ENCODE measurements at places on chromosomes 12 and 14.

DNA sequence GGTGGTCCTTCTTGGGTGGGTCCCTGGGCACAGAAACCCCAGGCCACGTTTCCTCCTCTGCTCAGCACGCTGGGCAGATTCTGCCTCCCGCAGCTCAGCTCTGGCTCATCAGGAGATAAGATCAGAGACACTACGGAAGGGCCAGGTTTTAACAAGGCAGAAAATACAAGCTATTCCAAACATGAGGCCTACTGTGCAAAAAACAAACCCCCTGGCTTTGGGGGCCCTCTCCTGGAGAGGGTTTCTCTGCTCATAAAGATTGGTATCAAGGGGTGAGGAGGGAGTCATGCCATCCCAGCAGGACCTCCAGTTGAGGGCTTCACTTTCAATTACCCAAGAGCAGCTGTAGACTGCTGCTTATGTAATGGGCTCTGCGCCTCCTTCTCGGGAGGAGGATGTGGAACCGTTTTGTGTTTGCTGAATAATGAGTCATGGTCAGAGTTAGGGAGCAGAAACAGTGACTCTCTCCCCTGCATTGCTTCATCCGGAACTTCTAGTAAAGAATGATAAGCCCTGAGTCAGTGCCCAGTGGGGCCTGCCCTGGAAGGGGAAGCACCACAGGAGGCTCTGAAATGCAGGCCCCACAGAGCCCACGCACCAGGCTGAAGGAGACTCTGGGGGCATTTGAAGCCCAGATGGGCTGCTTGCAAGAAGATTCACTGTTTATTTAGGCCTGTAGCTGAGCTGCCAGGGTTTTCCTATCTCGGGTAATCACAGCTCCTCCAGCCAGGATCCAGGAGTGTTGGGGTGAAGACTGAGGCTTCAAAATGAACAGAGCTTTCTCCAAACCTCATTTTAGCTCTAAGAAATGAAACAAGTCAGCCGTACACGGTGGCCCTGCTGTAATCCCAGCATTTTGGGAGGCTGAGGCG, 79.3 kb downstream of the SSPN start:
- DNase-seq = peak; percentile 71

DNA sequence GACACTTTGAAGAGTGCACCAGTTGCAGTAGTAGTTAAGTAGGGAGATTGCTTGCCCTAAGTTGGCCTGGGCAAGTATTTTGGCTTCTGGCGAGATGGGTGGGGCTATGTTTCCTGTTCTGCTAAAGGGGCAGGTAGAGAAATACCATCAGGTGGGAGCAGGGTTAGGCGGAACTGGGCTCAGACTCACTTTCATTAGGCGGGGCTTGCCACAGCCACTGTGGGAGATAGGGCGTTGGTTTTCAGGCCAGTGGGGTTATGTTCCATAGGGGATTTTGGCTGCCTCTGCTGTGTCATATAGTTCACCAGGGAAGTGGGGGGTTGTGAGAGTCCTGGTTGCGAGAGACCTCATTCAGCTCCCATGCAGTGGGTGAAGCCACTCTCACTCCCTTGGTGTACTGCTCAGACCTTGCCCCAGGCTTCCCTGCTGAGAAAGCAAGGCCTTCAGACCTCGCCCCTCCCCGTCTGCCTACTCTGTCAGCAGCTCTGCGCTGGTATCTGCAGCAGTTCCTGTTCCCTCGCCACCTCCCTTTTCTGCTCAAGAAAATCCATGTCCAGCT, 43.3 kb downstream of the AEBP2 start:
- no peak for DNase-seq

GRCh38 chr12:65204886-65205525, 35.6 kb downstream of the LEMD3 start:
- no peak for DNase-seq

GRCh38 chr12:73383584-73384222, 1111.5 kb downstream of the TRHDE start:
- no peak for DNase-seq

- DNase-seq = no peak
Measured at GRCh38 chr12:67482751-67483661, 165.5 kb upstream of the DYRK2 start.

- no peak for DNase-seq
Measured at GRCh38 chr12:106040521-106040920, 98.2 kb downstream of the NUAK1 start.

GRCh38 chr12:11741434-11742092, 92.1 kb downstream of the ETV6 start:
- DNase-seq = no peak

DNA sequence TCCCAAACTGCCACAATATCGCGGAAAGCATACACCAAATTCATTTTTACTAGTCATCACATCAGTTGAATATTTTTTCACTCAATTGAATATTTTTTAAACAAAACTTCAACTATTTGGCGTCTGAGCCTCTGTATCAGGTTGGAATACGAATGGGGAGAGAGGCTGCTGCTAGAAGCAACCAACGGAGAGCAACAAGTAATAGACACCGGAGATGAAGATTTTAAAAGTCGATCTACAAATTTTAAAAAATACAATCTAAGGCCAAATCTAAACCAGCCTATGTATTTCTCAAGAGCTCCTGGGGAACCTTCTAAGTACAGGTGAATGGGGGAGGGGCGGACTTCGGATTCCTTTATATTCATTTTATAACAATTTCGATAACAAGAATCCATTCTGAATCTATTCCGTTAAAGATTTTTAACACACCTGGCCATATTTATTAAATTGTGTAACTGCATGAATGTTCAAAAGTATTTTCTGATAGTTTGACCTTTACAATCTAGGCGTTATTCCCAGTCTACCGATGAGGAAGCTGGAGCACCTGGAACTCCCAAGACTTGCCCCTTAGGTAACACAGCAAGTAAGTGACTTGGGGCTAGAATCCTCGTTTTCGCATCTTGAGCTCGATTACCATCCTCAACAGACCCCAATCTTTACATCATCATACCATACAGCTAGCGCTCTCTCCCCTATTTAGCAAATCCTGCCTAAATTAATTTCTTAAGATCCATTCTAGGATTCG, 1.2 kb downstream of the GNPNAT1 start:
- no peak for DNase-seq

- peak; percentile 34 for DNase-seq
Measured at GRCh38 chr12:546920-547845, 87.4 kb downstream of the B4GALNT3 start.

DNA sequence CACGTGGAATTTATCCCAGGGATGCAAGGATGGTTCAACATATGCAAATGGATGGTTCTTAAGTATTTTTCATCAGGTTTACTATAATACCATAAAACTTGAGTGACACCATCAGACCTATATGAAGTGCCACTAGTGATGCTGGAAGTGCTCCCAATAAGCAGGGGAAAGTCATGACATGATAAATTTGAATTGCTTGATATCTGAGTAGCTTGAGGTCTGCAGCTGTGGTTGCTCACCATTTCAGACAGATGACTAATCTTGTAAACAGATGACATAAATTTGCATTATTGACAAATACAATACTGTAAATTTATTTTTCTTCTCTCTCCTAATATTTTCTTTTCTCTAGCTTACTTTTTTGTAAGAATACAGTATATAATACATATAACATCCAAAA, 13.7 kb upstream of the PRPF39 start:
- DNase-seq = no peak

GRCh38 chr12:48996794-48997718, 2.1 kb downstream of the DDN start:
- DNase-seq = no peak

DNA sequence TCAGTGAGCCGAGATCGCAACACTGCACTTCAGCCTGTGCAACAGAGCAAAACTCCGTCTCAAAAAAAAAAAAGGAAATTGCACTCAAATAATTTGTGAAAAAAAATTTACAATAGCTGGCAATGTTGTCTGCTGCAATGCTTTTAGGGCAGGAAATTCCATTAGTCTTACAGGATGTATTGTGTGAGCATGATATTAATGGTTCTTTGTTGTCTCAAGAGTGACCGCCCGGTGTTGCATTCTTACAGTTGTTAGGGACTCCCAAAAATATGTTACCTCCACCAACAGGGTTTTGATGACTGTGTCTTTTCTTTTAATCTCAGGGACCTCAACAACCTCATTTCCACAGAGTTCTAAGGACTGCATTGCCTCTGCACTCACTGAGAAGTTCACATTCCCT, 44.8 kb downstream of the PZP start:
- DNase-seq = no peak

GRCh38 chr12:29110506-29111442, 38.3 kb upstream of the FAR2 start:
- DNase-seq = no peak

DNA sequence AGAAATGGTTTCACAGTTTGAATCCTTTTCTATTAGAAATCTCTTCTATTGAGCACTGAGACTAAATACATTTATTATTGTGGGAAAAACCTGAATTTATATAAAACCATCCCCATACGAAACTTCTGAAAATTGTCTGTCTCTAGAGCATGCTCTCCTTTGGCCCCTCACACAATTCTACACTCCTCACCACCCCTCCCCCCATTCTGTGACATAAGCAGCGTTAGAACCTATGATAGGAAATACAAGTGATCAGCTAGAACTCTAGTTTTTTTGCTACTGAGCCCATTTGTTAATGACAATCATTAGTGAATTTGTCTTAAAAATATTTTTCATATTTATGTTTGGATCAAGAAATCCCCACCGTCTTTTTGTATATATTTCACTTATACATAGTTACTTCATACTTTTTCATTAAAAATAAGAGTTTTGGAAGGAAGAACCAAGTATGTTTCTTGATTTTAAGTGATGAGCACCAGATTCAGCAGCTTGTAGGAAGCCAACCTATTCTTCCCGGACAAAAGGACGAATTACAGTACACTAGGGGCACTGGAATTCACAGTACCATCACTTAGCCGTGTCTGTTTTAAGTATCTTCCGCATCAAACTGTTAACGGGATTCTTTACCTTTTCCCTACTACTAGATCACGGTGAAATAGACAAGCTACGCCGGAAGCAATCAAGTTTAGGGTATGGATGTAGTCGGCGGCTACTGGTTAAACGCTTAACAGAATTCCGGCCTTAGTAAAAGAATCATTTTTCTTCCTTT, 724 bp downstream of the GTSF1 start:
- no peak for DNase-seq

GRCh38 chr14:26463136-26463535, 134.7 kb downstream of the NOVA1 start:
- no peak for DNase-seq

DNA sequence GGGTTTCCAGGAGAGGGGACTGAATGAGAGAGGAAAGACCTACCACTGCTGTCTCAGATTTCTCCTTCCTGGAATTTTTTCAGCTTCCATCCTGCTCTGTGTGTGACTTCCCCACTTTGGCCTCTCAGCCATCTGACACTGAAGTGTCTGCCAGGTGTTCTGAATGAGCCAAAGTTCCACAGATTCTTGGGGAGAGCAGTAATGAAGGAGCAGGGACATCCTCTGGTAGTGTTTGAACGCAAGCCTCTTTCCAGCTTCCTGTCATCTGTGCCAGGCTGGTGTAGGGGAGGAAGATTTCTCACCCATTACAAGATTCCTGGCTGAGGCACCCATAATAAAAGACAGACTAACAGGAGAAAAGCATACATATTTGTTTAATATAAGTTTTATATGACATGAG, 141.7 kb upstream of the NRXN3 start:
- DNase-seq = no peak

DNA sequence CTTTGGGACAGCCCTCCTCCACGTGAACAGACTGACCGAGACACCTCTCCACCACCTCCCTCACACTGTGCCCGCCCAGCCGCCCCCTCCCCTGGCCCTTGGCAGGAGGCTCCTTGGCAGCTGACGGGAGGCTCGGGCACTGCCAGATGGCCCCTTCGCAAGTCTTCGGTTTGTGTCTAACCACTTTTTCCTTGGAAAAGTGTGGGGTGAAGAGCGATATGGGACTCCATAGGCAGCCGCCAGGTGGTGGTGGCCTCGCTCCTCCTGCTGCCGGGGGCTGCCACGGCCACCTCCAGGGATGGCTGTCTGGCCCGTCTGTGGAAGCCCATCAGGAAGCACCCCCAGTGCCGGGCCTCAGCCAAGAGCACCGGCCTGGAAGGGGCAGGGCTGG, 58.7 kb downstream of the LRCOL1 start:
- no peak for DNase-seq

- DNase-seq = no peak
Measured at GRCh38 chr14:95601650-95602049, 66.8 kb downstream of the GLRX5 start.

DNA sequence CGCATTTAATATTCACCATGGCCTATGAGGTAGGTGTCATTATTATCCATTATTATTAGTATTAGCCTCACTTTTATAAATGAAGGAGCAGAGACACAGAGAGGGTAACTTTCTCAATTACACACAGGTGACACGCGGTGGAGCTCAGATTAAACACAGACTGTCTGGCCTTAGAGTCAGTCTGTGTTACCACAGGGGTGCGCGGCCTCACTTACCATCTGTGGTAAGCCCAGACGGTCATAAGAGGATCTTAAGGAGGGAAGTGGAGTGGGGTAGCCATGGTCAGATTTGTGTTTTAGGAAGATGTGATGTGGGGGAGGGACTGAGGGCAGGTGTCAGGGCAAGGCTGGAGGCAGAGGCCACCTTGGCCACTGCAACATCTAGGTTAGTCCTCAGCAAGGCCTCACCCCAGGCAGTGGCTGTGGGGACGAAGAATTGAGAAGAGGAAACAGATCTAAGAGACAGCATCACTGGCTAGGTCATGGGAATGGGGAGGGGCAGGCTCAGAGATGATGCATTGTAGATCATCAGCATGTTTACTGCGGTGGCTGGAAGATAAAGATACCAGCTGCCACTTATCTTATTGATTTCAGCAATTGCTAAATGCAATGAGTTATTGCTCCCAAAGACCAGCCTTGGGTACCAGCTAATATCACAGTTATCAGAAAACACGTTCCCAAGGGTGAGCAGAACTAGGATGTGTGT, 67.1 kb downstream of the SERPINA3 start:
- no peak for DNase-seq

DNA sequence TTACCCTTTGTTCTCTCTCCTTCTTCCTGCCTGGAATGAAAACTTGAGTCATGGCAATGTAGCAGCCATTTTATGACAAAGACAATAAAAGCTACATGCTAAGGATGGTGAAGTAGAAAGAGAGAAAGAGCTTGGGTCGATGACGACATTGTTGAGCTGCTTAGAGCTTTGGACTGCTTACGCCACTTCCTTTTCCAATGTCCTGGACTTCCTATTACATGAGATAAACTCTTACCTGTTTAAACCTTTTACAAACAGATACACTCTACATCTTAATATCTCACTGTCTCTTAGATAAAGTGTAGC, 70.1 kb downstream of the PEBP1 start:
- no peak for DNase-seq

GRCh38 chr12:96335270-96335669, 65.0 kb downstream of the CDK17 start:
- no peak for DNase-seq

GRCh38 chr14:99426265-99426664, 54.4 kb downstream of the SETD3 start:
- DNase-seq = no peak

DNA sequence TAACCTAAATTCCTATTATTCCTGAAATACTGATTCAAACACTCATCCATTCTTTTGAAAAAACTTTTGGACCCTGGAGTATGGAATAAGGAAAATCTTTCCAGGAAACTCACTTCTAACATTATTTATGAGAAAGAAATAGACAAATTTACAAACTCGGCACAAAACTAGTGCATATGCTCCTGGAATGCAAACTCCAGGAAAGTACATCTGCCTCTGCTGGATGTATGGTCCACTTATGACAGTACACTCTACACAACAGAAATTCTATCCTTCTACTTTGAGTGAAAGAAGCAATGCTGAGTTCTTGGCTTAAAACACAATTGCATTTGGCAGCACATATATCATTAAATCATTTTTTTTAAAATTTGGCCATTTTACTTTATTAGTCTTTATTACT, 700.5 kb upstream of the STXBP6 start:
- DNase-seq = no peak

- DNase-seq = no peak
Measured at GRCh38 chr12:27208414-27208750, 35.7 kb upstream of the STK38L start.

Data from HCT116 (cell line).